ENCODE measurements at places on chromosomes 12 and 14. TPM values are rescaled to one million over a fixed set of nuclear protein-coding genes. Genes with fewer than 3 reads are reported as not detected.

GRCh38 chr12:103128862-103129501 lies 171.5 kb downstream of the ASCL1 start:
- DNase-seq, result no peak

DNA sequence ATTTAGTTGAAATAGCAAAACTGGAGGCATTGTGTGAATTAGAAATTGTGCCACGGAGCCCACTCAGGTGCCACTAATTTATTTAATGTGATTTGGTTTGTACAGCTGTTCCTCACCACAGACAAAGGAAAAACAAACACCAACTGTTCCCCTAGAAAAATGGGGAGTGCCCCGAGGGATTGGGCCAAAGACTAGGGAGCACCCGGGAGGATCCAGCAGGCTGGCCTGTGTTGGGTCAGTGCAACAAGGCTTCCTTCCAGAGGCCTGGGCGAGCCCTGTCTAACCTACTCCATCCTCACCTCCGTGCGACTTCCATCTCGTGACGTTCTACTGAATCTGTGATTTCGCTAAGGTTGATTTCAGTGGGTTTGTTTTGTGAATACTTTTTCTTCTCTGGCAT lies 206.2 kb downstream of the CHST11 start:
- DNase-seq, result no peak

GRCh38 chr14:90304502-90304901 lies 27.2 kb downstream of the NRDE2 start:
- no peak for DNase-seq

DNA sequence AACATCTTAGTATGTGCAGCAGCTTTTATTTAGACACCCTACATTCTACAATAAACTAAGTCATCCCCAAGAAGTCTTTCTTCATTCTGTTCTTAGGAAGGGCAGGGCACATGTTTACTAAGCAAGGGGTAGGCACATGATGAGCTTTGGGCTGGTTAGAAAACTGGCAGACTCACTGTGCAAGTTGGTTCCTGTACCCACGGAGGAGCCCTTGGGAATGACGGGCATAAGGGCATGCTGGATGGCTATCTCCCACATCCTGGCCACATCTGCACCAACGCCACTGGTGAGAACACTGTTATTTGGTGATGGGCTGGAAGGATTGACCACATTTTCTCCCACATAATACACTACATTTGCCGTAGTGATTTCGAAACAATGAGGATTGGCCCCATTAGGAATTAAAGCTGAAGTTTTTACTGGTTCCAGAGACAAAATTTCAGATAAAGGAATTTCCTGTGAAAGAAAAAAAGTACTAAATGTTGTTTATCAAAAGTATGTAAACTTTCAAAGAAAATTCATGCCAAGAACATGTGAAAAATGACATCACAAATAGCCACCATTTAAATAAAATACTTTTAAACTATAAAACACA lies 297.0 kb downstream of the PRKD1 start:
- no peak for DNase-seq

Gene OLR1
- 0.96 TPM for total RNA-seq

- DNase-seq, result no peak
These were observed 42.1 kb upstream of the STRN3 start for GRCh38 chr14:31068235-31068634.

Gene KRT78
- not detected for total RNA-seq

Gene SERPINA12
- not detected for total RNA-seq

DNA sequence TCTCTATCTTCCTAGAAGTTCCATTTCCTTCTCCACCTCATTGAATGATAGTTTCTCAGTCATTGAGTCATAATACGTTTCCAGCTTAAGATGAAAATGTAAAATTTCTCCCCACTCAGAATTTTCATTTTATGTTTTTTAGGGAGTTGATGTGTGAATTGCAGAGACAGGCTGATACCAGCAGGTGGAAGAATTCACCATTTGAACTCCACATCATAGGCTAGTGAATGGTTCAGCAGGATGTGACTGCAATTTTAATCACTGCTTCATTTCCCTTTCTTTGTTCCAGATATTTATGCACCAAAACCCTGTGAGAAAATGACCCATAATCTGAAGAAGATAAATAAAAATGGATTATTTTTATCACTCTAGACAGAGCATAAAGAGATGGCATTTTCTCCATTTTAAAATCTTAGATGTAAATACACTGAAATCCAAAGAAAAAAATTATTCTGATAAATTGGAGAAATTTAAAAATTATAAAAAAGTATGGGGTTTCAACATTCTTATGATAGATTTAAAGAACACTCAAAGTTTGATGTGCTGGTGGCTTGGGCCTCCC lies 10.6 kb upstream of the PYGL start:
- peak; percentile 48 for DNase-seq

DNA sequence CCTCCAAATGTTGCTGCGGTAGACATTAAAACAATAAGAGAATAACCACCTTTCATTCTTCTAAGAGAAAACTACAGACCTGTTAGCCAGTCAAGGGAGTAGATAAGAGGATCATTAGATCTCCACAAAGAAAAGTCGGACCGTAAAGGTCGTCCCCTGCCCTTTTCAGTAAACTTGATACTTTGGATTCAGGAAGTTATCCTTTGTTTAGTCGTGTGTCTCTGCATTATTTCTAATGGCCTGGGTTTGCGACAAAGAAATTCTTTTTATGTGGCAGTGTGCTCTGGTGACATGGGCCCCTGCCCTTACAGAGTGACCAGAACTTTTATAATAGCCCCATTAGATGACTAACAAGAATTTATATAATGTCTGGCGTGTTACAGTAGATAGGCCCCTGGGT lies 44.6 kb upstream of the EVL start:
- no peak for DNase-seq

- DNase-seq, result no peak
These were observed 74.7 kb downstream of the APAF1 start for GRCh38 chr12:98719515-98720504.

- no peak for DNase-seq
These were observed 103.5 kb upstream of the HIF1A start for GRCh38 chr14:61591862-61592261.

Gene RAD51AP1
- 5.3 TPM for total RNA-seq

DNA sequence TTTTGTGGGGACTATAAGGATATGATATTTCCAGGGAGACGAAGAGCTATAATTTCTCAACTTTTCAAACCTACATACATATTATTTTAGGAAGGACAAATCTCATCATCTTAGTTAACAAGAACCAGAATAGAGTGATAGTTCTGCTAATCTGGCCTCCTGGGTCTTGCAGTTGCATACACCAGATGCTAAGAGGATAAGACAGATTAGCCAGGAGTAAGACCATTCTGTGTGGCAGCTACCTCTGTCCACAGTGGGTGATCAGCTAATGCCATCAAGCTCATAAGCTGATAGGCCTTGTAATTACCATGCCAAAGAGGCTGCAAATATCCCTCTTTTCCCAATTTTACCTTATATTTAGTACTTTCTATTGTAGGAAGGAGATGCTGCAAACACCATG lies 776.8 kb downstream of the NRXN3 start:
- DNase-seq, result no peak

GRCh38 chr14:55333711-55334485 lies 62.7 kb downstream of the FBXO34 start:
- DNase-seq, result peak; percentile 25

DNA sequence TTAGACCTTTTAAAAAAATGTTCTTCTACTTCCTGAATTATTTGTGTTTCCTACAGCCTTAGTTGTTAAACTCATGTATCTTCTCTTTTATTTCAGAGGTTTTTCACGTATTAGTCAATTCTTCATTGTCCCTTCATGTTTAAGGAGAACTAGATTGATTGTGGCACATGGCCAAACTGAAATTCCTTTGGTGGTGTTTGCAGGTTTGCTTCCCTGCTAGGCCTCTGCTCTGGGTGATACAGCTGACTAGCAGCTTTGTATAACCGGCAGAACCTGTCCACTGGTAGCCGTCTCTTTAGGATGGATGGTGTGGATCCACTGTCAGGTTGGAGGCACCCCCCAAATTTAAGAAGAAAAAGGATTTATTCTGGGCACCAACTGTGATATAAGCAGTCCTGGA lies 262.1 kb downstream of the FBXL14 start:
- peak; percentile 42 for DNase-seq

- peak; percentile 27 for DNase-seq
These were observed 24.6 kb downstream of the EXOC5 start for GRCh38 chr14:57244106-57244505.

Gene SSPN
- 6.3 TPM for total RNA-seq

DNA sequence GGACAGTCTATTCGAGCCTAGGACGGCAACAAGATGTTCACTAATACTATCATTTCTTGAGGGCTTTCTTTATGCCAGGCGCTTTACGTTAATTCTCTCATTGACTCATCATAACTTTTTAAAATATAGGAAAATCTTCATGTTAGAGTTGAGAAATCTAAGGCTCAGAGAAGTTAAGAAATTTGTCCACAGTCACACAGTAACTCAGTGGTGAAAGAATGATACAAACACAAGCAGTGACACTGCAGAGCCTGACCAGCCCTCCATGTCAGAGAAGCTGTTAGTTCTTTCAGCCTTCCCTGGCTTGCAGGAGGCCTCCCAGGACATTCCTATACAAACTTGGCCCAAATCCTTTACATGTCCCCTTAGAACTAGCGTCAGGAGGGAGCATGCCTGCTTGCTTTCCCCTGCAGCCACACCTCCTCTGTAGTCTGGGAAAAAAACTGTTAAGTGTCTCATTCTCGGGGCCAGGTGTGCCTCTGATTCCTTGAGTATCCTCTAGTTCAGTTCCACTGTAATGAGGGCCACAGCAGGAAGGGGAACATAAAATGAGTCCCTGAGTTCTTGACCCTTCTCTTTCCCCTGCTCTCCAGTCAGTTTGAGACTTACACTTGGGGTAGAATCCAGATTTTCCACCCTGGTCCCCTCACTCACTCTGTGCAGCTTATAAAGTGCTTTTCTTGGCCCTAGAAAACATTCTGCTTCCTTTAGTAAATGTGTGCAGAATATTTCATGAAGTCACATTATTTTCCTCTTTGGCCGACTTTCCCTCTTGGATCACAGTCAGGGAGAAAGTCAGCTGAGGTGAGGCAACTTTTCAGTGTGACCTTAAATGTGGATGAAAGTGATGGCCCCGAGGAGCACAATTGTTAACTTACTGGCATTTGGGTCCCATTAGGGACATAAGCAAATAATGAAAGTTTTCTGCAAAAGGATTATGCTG lies 152.2 kb upstream of the HIF1A start:
- no peak for DNase-seq

GRCh38 chr12:120276734-120277133 lies 11.2 kb upstream of the PXN start:
- peak; percentile 21 for DNase-seq

- no peak for DNase-seq
These were observed 148.4 kb downstream of the CHST11 start for GRCh38 chr12:104604995-104605675.

Data from astrocyte (in vitro differentiated cells and primary cell).